Epithelial cell of alveolus of lung (primary cell): ENCODE measurements at places on chromosomes 4 and X. TPM values are rescaled to one million over a fixed set of nuclear protein-coding genes. Genes with fewer than 3 reads are reported as not detected.

Gene TMSB15A
- 19.2 and 26.8 TPM in 2 replicates for total RNA-seq

Gene OPRPN
- not detected in 2 replicates for total RNA-seq

Gene VCX2
- total RNA-seq = not detected in 2 replicates

Gene AMTN
- total RNA-seq = not detected in 2 replicates

Gene GLRA3
- total RNA-seq = not detected in 2 replicates

Gene SHROOM2
- 3.8 and 11.6 TPM in 2 replicates for total RNA-seq

Gene IL13RA1
- 31.9 and 67.0 TPM in 2 replicates for total RNA-seq

Gene HSPA4L
- total RNA-seq = 2.4 and 3.2 TPM in 2 replicates
